ENCODE measurements at places on chromosomes 2 and 18. TPM values are rescaled to one million over a fixed set of nuclear protein-coding genes. Genes with fewer than 3 reads are reported as not detected.

The GALNT3 gene
- total RNA-seq, result 4.6 TPM

The ZFP36L2 gene
- total RNA-seq, result 9.3 TPM

The CFC1 gene
- not detected for total RNA-seq

The SMYD1 gene
- total RNA-seq, result not detected

The RNU2-63P gene
- total RNA-seq, result not detected

The VAMP8 gene
- 14.0 TPM for total RNA-seq

The C2orf76 gene
- total RNA-seq, result 6.7 TPM

The CBLN2 gene
- not detected for total RNA-seq

The C18orf63 gene
- total RNA-seq, result not detected

The SNED1 gene
- 16.6 TPM for total RNA-seq

The MTX2 gene
- 22.8 TPM for total RNA-seq

The EGR4 gene
- not detected for total RNA-seq

The HDAC4 gene
- 21.3 TPM for total RNA-seq

The GPR35 gene
- 0.14 TPM for total RNA-seq

The XDH gene
- total RNA-seq, result 2.0 TPM

The RAB10 gene
- 225 TPM for total RNA-seq

The IL1R1 gene
- 26.6 TPM for total RNA-seq

The ALK gene
- not detected for total RNA-seq

The G6PC2 gene
- total RNA-seq, result not detected

The PSMD14 gene
- total RNA-seq, result 156 TPM

The OTOF gene
- 0.14 TPM for total RNA-seq

The WNT6 gene
- not detected for total RNA-seq

The NETO1 gene
- total RNA-seq, result 0.72 TPM
